NCI-H1417 (cell line): ENCODE measurements at places on chromosomes 1 and 21.

- DNase-seq, result peak; percentile 24
These were observed 119.7 kb downstream of the HHAT start for GRCh38 chr1:210448297-210448892.

DNA sequence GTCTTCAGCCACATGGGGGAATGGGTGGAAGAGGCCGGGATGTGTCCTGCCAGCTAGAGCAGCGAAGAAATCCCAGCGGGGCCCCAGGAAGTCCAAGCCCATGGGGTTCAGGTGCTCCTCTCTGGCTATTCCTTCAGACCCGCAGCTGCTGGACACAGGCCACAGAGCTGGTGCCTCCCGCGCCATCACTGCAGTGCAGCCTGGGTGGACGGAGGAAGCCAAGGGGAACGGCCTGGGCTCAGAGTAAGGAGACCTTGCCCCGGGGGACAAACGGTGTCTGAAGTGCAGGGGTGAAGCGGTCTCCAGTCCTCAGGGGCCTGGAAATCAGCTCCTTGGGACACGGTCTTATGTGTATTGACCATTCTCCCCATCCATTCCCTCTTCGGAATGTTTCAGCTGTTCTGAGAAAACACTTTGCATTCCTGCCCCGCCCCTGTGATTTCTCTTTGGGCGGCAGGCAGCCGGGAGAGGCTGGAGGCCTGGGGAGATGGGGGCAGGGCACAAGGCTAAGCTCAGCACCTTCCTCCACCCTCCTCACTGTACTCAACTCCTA, 18.4 kb downstream of the MTHFR start:
- no peak for DNase-seq

DNA sequence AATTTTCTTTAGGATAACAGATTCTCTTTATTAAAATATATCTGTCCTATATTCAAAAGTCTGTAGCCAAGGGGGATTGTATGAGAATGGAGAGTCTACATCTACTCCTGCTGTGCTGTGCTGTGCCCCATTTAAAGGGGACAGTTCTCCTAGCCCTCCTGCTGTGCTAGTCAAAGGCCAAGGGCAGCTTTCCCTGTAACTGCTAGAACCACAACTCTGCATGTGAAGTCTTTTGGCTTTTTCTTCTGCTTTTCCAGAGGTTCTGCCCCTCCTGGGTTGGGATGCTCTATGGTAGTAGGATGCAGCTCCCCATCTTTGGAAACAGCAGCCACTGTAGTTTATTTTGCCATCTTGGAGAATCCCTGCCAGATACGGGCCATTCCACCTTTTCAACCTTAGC, 197.5 kb upstream of the JUN start:
- DNase-seq, result no peak

DNA sequence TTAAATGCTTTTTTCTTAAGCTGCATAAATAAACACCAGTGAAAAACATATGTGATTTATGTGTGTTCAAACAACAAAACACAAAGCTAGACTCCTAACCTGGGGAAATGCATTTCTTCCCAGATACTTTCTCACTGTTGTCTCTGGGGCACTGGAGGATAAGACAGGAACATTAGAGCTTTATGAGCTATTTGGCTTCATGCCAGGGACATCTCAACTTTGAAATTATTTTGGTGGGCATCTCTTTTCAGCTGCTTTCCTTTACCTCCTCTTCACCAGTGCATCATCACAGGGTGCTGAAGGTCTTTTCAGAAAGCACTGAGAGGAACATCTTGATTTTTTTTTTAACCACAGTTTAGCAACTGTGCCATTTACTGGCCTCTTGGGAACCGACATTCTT, 212.9 kb downstream of the DNM3 start:
- DNase-seq, result no peak

- DNase-seq, result no peak
These were observed 556 bp upstream of the RYR2 start for GRCh38 chr1:237041461-237041794.

GRCh38 chr1:225366552-225366951, 61.3 kb downstream of the LBR start:
- DNase-seq, result no peak

GRCh38 chr1:111471012-111471411, 2.8 kb upstream of the C1orf162 start:
- DNase-seq, result no peak

DNA sequence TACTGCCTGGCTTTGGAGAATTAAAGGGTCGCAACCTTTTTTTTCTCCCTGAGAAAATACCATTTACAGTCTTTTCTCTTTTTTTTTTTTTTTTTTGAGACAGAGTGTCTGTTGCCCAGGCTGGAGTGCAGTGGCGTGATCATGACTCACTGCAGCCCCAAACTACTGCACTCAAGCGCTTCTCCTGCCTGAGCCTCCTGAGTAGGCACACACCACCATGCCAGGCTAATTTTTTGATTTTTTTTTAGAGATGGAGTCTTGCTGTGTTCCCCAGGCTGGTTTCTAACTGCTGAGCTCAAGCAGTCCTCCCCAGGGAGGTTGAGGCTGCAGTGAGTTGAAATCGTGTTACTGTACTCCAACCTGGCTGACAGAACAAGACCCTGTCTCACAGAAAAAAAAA, 24.6 kb downstream of the UBE4B start:
- no peak for DNase-seq

DNA sequence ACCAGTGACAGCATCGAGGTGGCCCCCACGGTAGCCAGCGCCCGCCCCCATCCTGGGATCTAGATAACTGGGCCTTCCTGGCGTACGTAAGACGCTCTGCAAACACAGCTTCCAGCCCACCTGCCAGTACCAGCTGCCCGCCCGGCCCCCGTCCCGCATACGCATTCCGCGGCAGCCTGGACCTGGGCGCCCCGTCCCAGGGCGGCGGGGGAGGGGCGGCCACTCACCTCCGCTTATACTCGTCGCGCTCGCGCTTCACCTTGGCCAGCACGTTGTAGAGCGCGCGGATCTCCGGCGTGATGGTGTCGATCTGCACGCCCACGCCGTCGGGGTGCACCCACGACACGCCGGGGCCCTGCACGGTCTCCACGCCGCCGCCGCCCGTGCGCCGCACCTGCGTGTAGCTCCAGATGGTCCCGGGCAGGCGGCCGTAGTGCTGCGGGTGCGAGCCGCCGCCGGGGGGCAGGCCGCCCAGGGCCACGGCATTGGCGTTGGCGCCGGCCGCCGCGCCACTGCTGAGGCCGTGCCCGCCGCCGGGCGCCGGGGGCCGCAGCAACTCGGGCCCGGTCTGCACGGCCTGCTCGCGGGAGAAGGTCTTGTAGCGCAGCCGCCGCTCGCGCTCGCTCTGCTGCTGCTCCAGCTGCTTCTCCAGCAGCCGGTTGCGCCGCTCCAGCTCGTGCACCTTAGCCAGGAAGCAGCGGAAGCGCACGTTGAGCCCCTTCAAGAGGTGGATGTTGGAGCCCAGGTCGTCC, 859 bp downstream of the IFFO2 start:
- DNase-seq, result peak; percentile 55

- peak; percentile 83 for DNase-seq
These were observed 492 bp downstream of the FOXO6 start for GRCh38 chr1:41361495-41362356.

DNA sequence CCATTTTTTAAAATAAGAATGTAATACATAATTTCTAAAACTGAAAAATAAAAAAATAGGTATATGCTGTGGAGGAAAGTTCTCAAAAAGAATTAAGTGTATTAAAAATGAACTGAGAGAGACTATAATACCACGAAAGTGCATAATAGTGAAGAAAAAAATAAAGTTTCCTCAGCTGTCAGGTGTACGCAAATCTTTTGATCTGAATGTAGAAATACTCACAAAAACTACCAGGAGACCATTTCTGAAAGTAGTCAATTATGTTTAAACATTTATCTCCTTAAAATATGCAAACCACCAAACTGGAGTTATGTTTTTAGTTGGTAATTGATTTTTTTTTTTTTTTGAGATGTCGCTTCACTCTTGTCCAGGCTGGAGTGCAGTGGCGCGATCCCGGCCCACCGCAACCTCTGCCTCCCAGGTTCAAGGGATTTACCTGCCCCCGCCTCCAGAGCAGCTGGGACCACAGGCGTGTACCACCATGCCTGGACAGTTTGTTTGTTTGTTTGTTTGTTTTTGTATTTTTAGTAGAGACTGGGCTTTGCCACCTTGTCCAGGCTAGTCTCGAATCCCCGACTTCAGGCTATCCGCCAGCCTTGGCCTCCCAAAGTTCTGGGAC, 1169.2 kb upstream of the B3GALT2 start:
- DNase-seq, result no peak
